Activated T-helper 2 cell treated with anti-CD3 and anti-CD28 coated beads, Interferon-gamma antibody, Interleukin-2, Interleukin-4, amounts not matched to agents 10 μg/mL and 5 μg/mL and 100 μg/mL, durations not matched to agents 14 hours and 24 hours and 36 hours (primary cell): ENCODE measurements at places on chromosomes 16 and 17. TPM values are rescaled to one million over a fixed set of nuclear protein-coding genes. Genes with fewer than 3 reads are reported as not detected.

DNA sequence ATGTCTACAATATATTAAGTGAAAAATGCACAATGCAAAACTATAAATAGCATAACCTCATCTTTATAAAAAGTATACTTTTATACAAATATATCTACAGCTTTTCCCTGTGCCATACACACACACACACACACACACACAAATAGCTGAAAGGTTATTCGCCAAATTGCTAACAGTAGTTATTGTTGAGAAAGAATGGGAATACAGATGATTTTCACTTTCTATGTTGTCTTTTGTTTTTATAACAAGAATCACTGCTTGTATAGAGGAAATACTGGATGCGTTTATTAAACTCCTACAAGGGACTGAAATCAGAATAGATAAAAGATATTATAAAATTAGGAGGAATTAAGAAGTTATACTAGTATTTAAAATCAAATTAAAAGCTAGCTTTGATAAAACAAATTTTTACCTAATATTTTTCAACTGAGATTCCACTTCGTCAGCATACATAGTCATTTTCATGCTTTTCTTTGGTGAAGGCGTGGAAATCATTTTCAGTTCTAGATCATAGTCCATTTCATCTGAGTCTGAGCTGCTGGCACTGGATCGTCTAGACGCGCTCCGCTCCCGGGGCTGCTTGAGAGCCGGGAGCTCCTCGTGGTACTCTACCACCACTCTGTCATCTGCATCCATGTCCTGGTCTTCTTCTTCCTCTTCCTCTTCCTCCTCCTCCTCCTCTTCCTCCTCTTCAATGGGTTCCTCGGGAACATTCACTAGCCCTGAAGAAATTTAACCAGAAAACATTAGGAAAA lies 17.0 kb upstream of the ITGAE start:
- no peak overlapping the region for H3K4me3 ChIP-seq
- peaks cover 69% of the 10 kb centered on the region for H3K36me3 ChIP-seq
- H3K27ac ChIP-seq = no peak overlapping the region
- no peaks in the 10 kb centered on the region for H3K27me3 ChIP-seq
- H3K4me1 ChIP-seq = peaks cover 4% of the 10 kb centered on the region

DNA sequence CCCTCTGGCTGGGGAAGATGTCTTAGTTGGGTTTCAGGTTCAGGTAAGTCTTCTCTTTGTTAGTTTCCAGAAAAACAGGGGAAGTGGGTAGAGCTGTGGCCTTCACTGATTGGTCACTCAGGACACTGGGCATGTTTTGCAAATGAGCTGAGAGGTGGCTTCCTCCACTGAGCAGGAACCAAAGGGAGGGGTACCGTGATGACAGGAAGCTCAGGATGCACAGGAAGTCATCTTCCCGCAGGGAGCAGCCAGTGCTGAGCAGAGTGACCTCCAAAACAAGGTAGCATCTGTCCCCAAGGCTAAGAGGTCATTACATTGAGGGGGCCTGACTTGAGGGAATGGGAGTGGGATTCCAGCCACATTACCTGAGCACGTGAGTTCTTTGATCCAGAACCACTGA lies 5.6 kb downstream of the NT5C start:
- no peaks in the 10 kb centered on the region for H3K27me3 ChIP-seq
- no peak for DNase-seq
- peaks cover 26% of the 10 kb centered on the region for H3K36me3 ChIP-seq
- H3K4me3 ChIP-seq = no peak overlapping the region
- peaks cover 30% of the 10 kb centered on the region for H3K4me1 ChIP-seq

- H3K27me3 ChIP-seq = peaks cover 28% of the 10 kb centered on the region
- peaks cover 14% of the 10 kb centered on the region for H3K4me1 ChIP-seq
- DNase-seq = no peak
- H3K27ac ChIP-seq = no peak overlapping the region
- no peaks in the 10 kb centered on the region for H3K36me3 ChIP-seq
- no peak overlapping the region for H3K4me3 ChIP-seq
Observed at GRCh38 chr16:56591377-56592060, 2.2 kb downstream of the MT3 start.

The DCAKD gene
- 30.0 and 31.0 TPM in 2 replicates for total RNA-seq

The GFAP gene
- total RNA-seq = 0.34 TPM in 1 of 2 replicates, not detected in the other

The TBC1D3I gene
- 1.1 and 1.2 TPM in 2 replicates for total RNA-seq

The SRP68 gene
- 188 and 194 TPM in 2 replicates for total RNA-seq

The RPTOR gene
- total RNA-seq = 59.9 and 62.4 TPM in 2 replicates

The CES5A gene
- total RNA-seq = not detected in 2 replicates
